Activated naive CD8-positive, alpha-beta T cell treated with anti-CD3 and anti-CD28 coated beads, Interleukin-2, amount 50 U/mL, for 24 hours (primary cell): ENCODE measurements at places on chromosomes 11 and 22.

- DNase-seq, result no peak
These were observed 5.0 kb downstream of the KCNJ11 start for GRCh38 chr11:17383461-17383860.

- no peak for DNase-seq
These were observed 21.8 kb downstream of the NUCB2 start for GRCh38 chr11:17298302-17298701.

DNA sequence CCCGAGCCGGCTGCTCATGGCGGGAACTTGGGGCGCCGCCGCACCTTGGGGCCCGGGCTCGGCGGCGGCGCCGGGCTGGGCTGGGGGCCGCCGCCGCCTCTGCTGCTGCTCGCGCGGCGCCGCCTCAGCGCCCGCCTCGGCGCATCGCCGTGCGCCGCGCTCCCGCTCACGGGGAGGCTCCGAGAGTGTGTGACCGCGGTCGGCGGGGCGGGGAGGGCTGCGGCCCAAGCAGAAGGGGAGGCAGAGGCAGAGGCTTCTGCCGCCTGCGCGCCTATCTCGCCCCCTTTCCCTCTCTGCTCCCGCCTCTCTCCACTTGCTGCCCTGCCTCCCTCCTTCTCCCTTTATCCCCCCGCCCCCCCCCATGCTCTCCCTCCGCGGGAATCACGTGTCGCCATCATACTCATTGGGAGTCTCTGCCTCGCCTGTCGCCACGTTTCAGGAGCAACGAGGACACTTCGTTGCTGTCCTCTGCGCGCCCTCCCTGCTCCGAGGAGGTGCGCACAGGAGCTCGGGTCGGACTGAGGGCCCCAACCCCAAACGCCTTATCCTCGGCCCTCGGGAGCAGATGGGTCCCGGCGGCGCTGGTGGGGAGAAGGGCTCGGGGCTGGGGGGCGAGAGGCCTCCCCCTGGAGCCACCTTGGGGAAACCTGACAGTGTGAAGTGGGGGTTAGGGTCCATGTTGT, at the start of gene GUCY1A2:
GUCY1A2 (minus strand) TSS at position 258 of the 683 bp plus-strand sequence. CDS start 421 bp downstream, outside the sequence.
- no peak for DNase-seq

- no peak for DNase-seq
These were observed 884.7 kb downstream of the BRD1 start for GRCh38 chr22:48942698-48943566.

- no peak for DNase-seq
These were observed 103.0 kb downstream of the DBX1 start for GRCh38 chr11:20056950-20057943.

DNA sequence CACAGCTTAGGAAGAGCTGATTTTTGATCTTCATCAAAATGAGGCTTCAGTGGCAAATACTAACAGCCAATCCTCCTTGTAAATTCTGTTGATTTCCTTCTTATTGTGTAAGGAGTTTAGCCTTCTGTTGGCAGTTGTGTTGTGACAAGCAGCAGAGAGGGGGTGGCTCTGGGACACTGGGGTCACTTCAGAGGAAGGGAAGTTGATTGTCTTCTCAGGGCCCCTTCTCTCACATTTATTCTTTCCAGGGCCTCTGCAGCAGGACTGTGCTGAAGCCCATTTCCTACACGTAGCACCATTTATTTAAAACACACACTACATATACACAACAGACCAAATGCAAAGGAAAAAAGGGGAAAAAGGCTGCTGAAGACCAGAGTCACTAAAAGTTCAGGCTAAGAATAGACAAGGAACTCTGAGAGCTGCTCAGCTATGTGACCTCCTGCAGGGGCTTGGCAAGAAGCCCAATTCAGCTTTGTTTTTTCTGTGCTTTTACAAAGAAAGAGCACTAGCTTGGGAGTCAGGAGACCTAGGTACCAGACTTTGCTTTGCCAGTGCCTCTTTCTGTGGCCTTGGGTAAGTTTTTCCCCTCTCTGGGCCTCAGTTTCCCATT, 28.3 kb upstream of the UPB1 start:
- no peak for DNase-seq

- DNase-seq, result no peak
These were observed 374.8 kb downstream of the DYNC2H1 start for GRCh38 chr11:103483996-103484395.

GRCh38 chr11:57464539-57465181, 4.3 kb downstream of the RTN4RL2 start:
- DNase-seq, result no peak

DNA sequence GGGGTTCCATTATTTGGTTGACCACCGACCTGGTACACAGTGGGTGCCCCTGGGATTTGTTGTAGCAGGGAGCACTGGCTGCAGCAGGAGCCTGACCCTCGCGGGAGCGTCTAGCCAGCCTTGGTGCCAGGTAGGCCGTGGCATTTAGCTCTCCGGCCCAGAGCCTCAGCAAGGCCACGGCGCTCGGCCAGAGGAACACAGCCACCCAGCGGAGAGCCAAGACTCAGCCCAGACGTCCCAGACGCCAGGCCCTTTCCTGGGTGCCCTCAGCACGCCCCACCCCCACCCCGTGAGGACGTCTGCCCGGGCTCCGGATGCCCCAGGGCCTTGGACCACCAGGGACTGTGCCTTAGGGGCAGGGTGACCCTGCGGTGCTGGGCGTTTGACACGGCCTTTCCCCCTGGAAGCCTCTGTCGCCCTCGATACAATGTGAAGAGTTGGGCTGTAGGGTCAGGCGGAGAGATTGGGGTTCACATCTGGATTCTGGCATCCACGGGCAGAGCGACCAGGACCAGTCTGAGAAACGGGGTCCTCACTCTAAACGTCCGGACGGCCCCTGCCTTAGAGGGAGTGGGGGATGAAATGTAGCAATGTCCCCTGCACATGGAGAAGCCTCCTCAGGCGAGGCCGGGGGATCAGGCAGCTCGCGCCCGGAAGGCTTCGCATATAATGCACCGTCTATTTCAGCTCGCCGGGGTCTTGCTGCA, 99.2 kb upstream of the FGF3 start:
- DNase-seq, result no peak

GRCh38 chr11:72730243-72730642, 22.0 kb downstream of the ARAP1 start:
- no peak for DNase-seq

- DNase-seq, result no peak
These were observed 44.0 kb downstream of the TP53I11 start for GRCh38 chr11:44906649-44907048.

GRCh38 chr22:26974914-26975803, 317.8 kb downstream of the MIAT start:
- no peak for DNase-seq

- no peak for DNase-seq
These were observed 217.9 kb downstream of the TBC1D22A start for GRCh38 chr22:46980392-46980791.

DNA sequence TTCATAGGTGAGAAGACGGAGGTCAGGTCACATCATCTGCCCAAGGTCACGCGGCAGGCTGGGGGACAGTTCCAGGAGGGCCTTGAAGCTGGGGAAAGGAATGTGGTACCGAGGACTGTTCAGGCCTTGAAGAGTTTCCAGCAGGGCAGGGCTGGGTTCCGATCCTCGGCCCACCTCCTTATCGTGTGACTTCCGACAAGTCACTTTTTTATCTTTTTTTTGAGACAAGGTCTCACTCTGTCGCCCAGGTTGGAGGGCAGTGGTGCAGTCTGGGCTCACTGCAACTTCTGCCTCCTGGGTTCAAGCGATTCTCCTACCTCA, 623 bp downstream of the NDUFS8 start:
- peak; percentile 14 for DNase-seq

- no peak for DNase-seq
These were observed 2.5 kb downstream of the KRTAP5-4 start for GRCh38 chr11:1619449-1619848.

DNA sequence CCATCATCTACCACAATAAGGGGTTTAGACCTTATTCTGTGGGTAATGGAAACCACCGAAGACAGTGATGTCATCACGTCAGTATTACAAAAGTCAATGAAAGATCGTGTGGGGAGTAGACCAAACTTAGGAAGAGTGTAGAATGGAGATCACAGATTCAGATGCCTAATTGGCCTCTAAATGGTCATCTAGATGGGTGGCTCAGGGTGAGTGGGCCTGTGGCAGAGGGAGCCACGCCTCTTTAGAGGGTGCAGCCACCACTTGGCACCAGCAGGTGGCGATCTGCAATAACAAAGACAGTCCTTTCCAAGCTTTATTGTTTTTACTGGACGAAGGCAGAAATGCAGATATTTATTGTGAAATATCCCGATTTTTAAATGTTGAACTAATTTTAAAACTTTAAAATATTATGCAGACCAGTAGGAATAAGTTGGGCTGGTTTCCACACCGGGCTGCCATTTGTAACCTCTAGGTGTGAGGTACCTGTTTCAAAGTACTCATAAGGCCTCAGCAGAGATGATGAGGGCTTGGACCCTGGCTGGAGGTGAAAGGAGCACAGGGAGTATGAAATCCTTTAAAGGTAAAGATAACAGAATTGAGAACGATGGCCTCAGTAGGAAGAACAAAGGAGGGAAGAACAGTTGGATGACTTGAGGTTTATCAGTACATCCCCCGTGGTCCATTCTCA, 222.0 kb downstream of the DBX1 start:
- peak; percentile 59 for DNase-seq

- no peak for DNase-seq
These were observed 5.7 kb upstream of the AMBRA1 start for GRCh38 chr11:46599340-46600193.

- DNase-seq, result no peak
These were observed 34.3 kb upstream of the ASPHD2 start for GRCh38 chr22:26394777-26395176.

DNA sequence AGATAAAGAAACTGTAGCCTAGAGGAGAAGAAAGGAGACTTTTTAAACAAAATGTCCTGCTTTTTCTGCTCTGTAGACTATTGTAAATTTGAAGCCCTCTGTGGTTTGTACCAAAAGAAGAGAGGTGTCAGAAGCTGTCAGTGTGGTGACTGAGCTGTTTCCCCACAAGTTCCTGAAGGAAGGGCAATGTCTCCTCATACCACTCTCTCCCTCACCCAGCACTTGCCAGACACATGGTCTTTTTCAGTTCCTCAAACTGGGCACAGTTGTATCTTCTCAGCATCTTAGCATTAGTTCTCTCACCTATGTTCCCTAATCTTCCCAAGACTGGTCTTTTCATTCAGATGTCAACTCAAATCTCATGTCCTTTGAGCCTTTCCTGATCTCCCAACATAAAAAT, 4.3 kb downstream of the BCO2 start:
- no peak for DNase-seq

GRCh38 chr11:128343135-128343514, 244.2 kb downstream of the ETS1 start:
- no peak for DNase-seq

GRCh38 chr11:723120-723883, 17.3 kb downstream of the EPS8L2 start:
- DNase-seq, result peak; percentile 56

GRCh38 chr11:72326151-72326848, 82.3 kb upstream of the PHOX2A start:
- DNase-seq, result peak; percentile 13

- DNase-seq, result no peak
These were observed 32.1 kb downstream of the PPM1F start for GRCh38 chr22:21920341-21921183.

GRCh38 chr11:76234416-76235232, 28.3 kb upstream of the WNT11 start:
- peak; percentile 38 for DNase-seq

DNA sequence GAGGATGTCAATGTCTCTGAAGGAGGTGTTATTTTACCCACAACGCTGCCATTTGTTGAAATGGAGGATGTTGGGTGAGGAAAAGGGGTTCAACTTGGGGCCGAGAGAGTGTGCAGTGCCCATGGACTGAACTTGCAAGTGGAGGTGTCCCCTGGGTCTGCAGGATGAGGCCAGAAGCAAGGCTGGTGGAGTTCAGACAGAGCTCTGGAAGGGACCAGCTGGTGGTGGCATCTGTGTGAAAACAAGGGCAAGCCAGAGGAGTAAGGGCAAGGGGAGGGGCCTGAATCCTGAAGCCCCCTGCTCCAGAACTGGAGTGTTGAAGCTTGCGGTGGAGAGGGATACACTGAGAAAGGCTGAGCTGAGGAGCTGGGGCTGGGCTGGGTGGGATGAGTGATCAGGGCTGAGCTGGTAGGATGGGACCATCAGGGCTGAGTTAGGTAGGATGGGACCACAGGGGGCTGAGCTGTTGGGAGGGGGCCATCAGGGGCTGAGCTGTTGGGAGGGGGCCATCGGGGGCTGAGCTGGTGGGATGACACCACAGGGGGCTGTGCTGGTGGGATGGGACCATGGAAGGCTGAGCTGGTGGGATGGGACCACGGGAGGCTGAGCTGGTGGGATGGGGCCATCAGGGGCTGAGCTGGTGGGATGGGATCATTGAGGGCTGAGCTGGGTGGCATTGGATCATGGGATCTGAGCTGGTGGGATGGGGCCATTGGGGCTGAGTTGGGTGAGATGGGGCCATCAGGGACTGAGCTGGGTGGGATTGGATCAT, 13.4 kb upstream of the CTSD start:
- no peak for DNase-seq

- DNase-seq, result no peak
These were observed 71.8 kb downstream of the CTTN start for GRCh38 chr11:70470127-70470526.

- DNase-seq, result no peak
These were observed 149.1 kb downstream of the MAML2 start for GRCh38 chr11:96193745-96194443.

GRCh38 chr11:103968685-103969084, 67.8 kb upstream of the DDI1 start:
- DNase-seq, result no peak

DNA sequence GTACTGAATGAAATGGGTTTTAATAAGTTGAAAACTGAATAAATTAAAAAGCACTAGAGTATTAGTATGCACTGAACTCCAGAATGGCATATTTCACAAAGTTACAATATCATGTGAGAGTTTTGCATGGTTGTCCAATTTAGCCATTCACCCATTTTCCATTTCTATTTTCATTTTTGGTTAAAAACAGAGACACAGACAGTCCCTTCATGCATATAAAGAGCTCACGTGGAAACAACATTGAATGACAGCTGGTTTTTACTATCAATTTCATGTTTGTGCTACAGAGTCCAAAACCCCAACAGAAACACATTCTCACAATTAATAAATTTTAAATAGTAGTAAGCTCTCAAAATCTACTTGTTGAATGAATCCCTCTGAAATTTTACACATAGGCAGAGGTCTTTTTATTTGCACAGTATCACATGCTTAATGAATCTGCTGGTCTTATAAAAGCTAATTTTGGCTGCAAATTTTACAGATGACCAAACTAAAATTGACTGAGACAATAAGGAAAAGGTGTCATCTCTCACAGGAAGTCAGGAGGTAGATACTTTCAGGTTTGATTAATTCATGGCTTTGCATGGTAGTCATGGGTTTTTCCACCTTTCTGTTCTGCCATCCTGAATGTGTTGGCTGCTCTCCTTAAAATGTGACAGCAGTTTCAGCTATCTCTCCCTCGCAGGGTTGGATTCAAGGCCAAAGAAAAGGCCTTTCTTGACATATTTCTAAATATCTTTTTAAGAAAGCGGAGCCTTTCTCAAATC, 20.6 kb upstream of the DDI1 start:
- DNase-seq, result no peak
